ENCODE measurements at places on chromosomes 4 and X. TPM values are rescaled to one million over a fixed set of nuclear protein-coding genes. Genes with fewer than 3 reads are reported as not detected.

GRCh38 chrX:97846718-97847237, 963.1 kb downstream of the RPA4 start:
- no peaks in the 10 kb centered on the region for H3K4me1 ChIP-seq
- DNase-seq, result no peak
- H3K4me3 ChIP-seq, result no peak overlapping the region

DNA sequence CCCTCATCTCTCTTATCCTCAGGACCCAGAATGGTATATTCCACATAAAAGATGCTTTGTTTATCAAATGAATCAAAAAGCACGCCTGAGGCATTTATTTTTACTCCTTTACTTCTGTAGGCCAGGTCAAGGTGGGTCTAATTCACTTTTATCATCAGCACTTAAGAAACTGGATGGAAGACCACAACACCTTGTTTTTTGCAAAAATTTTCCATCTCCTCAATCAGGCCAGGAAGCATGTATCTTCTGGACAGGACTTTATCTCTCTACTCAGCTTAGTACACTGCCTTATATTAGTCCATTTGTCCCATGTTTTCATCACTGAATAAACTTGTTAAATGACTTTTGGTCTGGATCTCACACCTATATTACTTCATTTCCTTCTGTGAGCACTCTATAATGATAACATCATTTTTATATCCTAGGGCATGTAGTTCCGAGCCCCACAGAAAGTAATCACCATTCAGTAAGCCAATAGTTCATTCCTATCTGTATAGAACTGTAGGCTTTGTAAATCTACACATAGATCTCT, 260.5 kb downstream of the CHIC1 start:
- peaks cover 5% of the 10 kb centered on the region for H3K36me3 ChIP-seq
- peaks cover 2% of the 10 kb centered on the region for H3K27me3 ChIP-seq

- DNase-seq, result no peak
- no peak overlapping the region for H3K27ac ChIP-seq
- no peaks in the 10 kb centered on the region for H3K4me1 ChIP-seq
- H3K4me3 ChIP-seq, result no peak overlapping the region
- no peaks in the 10 kb centered on the region for H3K27me3 ChIP-seq
These were observed 31.6 kb upstream of the ABCG2 start for GRCh38 chr4:88189881-88190585.

DNA sequence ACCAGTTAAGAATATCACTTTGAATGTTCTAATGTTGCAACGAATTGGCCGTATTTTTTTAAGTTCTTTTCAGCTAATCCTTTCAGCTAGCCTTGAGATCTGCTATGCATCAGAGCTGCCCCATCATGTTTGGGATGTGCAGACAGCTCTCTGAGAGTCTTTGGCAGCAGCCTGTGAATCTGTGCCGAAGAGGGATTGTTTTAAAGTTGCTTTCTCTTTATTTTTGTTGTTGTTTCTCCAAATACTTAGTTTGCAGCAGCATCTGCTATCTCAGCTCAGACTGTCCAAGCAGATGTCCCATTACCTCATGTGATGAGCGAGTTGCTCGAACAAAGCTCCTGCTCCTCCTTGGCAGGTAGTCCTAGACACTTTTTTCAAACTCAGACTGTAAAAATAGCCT, 1002.5 kb upstream of the INTU start:
- no peak for DNase-seq
- H3K27me3 ChIP-seq, result no peaks in the 10 kb centered on the region
- no peak overlapping the region for H3K4me3 ChIP-seq
- H3K27ac ChIP-seq, result no peak overlapping the region

DNA sequence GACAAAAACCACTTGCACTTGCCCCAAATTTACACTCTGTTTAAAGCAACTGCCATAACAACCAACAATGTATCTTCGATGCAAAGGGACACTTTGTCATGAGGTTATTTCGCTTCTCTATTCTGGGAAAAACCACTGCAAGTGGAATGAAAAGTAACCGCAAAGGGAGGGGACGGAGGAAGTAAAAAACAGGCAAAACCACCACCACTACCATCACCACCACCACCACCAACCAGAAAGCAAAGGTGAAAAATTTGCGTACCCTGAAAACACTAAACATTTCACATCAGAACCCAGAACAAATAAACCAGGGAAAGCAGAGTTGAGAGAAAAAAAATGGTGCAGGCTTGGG, 1.2 kb upstream of the N4BP2 start:
- peaks cover 4% of the 10 kb centered on the region for H3K36me3 ChIP-seq
- peak overlapping the region; percentile 80 for H3K4me3 ChIP-seq
- no peaks in the 10 kb centered on the region for H3K27me3 ChIP-seq
- peaks cover 15% of the 10 kb centered on the region for H3K4me1 ChIP-seq
- DNase-seq, result peak; percentile 72

RLIM gene
- 45.0 TPM for total RNA-seq

CD38 gene
- total RNA-seq, result 7.5 TPM

DNA sequence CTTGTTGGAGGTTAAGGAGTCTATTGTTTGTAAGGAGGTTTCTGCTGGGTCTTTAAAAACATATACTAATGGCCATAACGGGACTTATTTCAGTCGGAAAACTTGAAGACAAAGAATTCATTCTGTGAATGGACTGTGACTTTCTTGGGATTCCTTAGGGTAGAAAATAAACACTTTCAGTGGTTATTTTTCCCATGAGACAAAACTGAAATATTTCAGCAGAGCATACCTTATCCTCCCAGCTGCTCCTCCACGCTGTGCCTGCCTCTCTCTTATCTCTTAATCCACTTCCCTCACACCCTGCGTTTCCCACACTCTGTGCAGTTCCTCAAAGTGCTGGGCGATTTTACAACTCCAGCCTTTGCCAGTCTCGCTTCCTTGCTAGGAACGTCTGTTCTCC, 47.1 kb upstream of the SORBS2 start:
- no peak for DNase-seq
- H3K36me3 ChIP-seq, result no peaks in the 10 kb centered on the region
- no peak overlapping the region for H3K27ac ChIP-seq
- H3K4me3 ChIP-seq, result no peak overlapping the region
- no peaks in the 10 kb centered on the region for H3K4me1 ChIP-seq

DNA sequence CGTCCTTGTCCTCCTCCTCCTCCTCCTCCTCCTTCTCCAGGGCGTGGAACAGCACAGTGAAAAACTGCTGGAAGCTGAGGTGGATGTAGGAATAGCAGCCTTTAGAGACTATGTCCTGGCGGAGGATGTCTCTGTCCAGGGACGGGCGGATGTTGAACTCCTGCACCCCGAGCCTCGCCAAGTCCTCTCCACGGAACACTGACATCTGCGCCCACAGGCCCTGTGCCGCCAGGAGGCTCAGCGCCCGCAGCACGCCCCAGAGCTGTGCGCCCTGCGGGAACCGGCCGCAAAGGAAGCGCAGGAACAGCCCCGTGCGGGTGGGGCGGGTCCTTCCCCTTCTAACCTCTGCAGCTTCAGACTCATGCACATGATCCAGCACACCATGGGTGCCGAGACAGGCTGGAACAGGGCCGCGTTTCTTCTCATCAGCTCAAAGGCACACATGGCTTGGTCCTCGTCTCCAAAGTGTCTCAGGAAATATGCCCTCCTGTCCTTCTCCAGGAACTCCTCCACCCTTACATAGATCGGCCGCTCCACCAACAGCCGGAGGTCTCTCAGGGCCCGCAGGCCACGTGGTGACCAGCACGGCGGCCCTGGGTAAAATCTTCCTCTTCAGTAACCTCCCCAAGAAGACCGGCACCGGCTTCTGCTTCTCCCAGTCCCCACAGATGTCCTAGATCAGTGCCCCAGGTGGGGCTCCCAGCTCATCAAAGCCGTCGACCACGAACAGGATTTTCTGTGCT, 1.2 kb downstream of the NLRP2B start:
- no peaks in the 10 kb centered on the region for H3K4me1 ChIP-seq
- DNase-seq, result no peak

SH2D1A gene
- 37.9 TPM for total RNA-seq

DNA sequence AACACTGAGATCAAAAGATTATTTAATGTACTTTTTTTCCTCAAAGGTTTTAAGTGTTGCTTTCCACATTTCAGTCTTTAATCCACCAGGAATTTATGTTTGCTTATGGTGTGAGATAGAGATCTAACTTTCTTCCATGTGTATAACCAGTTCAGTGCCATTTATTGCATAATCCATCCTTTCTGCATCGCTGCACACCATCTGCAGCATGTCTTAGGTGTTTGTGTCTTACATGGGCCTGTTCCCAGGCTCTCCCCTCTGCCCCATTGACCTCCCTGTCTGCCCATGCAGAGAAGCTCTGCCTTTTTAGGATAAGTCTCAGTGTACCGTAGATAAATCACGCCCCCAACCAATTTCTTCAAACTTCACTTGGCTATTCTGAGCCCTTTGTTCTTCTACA, 30.3 kb downstream of the NSDHL start:
- H3K27me3 ChIP-seq, result no peaks in the 10 kb centered on the region
- H3K4me1 ChIP-seq, result no peaks in the 10 kb centered on the region
- no peaks in the 10 kb centered on the region for H3K36me3 ChIP-seq
- no peak overlapping the region for H3K27ac ChIP-seq
- no peak for DNase-seq

MAGEB2 gene
- not detected for total RNA-seq

MXRA5 gene
- not detected for total RNA-seq

DNA sequence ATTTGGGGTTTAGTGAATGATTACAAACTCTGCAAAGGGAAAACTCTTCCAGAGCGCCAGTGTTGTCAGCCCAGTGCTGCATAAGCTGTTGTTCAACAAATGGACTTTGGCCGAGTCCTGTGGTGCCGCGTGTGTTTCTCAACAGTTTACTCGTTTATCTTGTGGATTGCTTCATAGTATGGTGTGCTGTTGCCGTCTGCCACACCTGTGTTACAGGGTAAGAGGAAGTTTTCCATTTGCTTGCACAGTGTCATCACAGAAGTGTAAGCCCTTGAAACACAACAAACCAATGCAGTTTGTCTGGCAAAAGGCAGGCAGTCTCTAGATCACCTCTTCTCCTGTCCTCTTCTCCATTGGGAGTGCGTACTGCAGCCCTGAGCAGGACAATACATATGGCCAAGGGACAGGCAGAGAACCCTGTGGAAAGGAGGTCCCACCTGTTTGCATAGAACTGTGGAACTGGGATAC, 66.3 kb downstream of the DCUN1D4 start:
- H3K27ac ChIP-seq, result no peak overlapping the region
- H3K27me3 ChIP-seq, result no peaks in the 10 kb centered on the region
- no peaks in the 10 kb centered on the region for H3K4me1 ChIP-seq
- H3K36me3 ChIP-seq, result no peaks in the 10 kb centered on the region

Data from naive thymus-derived CD4-positive, alpha-beta T cell (primary cell).